ENCODE measurements at places on chromosomes 2 and 18.

DNA sequence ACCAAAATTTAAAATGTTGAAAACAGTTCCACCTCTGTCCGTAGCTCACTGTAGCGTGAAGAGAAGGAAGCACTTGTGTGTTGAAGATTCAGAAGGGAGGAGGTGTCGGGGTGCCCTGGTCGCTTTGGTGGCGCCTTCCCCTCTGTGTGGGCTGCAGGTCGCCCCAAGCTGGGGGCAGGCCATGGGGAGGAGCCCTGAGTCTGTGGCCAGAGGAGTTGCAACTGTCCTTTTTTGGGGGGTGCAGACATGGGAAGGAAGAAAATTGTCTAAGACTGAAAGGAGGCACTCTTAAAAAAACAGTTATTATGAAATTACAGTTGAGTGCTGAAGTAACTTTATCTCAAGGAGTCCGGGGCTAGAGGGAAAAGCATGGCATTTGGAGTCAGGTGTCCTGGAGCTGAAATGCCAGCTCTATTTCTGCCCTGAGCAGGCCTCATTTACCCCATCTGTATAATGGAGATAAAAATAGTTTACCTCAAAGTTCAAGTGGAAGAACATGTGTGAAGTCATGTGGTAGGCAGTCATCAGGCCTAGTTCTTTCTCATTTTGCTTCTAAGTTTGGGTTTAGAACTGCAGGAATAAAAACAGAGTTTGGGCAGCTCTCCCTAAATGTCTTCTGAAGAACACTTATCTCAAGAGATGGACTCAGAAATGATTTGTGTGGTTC, 82.1 kb downstream of the RNF144A start:
- DNase-seq, result no peak

DNA sequence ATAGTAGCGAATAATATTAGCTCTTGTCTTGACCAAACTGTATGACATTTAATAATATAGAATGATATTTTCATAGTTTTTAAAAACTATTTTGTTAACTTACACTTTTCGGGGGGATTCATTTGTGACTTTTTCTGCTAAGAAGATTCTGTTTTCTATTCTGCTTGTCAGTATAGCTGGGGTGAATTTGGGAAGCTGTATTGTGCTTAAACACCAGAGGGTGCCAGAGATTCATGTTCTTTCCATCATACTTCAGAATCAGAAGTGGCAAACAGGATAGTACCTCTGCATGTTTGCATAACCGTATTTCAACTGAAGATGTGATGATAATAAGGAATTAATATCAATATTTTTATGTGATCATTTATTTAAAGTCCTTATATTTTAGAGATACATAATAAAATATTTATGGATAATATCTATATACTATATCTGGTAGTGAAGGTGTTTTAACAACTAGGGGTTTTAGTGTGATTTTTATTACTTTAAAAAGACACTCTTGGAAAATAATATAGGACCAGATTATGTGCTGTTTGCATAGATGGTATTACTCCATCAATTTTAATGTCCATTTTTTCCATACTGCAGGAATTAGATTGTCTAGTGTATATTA, 81.0 kb downstream of the TAF4B start:
- DNase-seq, result no peak

- DNase-seq, result peak; percentile 41
Measured at GRCh38 chr18:9101730-9102507, 580 bp upstream of the NDUFV2 start.

GRCh38 chr18:54806526-54806925, 21.8 kb upstream of the RAB27B start:
- DNase-seq, result no peak

- no peak for DNase-seq
Measured at GRCh38 chr2:100064592-100065428, 77.6 kb downstream of the AFF3 start.

DNA sequence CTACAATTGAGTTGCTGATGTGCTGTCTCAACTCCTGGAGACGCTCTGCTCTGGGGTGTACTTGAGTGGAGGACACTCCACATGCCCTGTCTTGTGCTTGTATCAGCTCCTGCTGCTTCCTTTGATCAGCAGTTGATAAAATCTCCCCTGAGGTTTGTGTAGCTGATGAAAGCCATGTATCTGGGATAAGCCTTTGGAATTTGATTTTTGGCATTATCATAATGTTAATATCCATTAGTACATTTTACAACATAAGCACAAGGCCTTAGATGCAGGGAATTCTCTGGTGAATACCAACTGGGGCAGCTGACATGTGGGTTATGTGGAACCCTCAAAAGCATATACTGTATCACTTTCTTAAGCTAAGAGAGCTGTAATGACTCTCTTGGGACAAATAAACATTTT, 222.7 kb upstream of the ITGA4 start:
- no peak for DNase-seq

DNA sequence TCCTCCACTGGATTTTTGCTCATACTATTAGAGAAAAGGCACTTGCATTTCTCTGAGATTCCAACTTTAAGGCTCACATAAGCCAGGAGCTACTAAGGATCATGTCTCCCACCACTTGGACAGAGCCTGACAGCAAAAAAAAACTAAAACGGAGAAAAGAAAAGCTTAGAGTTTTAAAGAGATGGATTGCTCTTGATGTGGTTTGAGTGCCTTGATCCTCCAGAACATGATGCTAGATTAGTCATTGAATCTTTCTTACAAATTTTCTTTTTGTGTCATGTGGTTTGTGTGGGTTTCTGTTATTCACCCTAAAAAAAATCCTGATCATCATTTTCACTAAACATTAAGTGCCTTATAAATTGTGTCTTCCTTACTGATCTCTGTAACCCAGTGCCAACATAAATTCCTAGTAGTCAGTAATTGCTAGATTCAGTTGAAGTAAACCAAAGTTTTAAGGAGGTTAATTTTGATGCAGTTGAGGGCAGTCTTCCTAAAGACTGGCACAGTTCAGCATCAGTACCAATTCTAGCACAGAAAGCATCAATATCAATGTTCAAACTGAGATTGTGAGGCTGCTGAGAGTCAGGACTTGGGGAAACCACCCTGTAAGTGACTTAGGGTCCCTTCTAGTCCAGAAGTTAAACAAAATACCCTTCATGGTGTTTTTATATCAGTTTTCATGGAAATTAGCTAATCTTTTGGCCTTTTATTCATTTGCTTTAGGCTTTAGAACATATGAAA, 206.3 kb downstream of the RAD51AP2 start:
- no peak for DNase-seq

- no peak for DNase-seq
Measured at GRCh38 chr18:48330016-48330991, 78.9 kb downstream of the ZBTB7C start.

DNA sequence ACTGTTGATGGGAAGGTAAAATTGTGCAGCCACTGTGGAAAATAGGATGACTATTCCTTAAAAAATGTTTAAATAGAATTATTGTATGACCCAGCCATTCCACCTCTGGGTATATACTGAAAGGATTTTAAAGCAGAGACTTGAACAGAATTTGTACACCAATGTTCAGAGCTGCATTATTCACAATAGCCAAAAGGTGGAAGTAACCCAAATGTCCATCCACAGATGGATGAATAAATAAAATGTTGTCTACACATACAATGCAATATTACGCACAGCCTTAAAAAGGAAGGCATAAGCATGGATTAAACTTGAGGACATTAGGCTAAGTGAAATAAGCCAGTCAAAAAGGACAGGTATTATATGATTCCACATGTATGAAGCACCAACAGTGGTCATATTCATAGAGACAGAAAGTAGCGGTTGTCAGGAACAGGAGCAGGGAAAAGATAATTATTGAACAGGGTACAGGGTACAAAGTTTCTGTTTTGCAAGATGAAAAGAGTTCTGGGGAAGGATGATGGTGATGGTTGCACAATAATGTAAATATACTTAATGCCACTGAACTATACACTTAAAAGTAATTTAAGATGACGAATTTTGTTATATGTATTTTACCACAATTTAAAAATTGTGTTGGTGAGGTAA, 39.4 kb downstream of the EVA1A start:
- no peak for DNase-seq

Measured in naive B cell (primary cell).